T-helper 17 cell (primary cell): ENCODE measurements at places on chromosomes 12 and 14.

- DNase-seq: no peak
Measured at GRCh38 chr14:80567905-80568536, 356.7 kb upstream of the DIO2 start.

DNA sequence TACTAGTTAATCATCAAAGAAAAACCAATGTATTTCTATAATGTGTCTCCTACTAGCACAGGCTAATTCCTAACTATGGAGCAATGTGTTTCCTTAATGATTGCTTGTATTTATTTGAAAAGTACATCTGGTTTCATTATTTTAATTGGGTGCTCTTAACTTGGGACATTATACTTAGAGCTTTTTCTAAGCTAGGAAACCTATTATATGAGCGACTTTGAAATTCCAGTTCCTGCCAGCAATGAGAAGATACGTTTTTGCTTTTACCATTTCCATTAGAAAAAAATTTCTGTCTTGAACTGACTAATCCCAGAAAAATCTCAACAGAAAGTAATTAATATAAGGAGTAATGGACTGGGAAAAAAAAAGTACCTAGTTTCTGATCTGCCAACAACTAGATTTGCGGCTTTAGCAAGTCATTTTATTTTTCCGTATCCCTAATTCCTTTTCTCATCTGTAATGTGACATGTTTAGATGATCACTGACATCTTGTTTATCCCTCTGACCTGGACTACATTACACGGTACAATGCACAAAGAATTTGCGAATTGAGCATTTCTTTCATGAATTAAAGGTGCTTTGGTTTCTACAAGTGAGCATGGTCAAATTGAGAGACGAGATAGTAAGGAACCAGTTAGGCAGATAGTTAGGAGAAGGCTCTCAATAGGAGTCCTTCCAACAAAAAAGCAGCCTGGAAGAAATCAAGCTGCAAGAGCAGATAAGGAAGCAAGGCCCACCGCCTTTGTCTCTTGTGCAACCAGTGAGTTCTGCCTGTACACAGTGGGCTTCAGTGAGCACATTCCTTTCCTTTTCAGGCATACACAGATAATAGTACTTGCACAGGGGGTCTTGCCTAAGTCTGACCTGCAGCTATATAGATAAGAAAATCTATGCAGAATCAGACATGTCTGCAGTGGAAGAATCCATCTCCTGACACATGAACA lies 1765.0 kb upstream of the FLRT2 start:
- DNase-seq: no peak

DNA sequence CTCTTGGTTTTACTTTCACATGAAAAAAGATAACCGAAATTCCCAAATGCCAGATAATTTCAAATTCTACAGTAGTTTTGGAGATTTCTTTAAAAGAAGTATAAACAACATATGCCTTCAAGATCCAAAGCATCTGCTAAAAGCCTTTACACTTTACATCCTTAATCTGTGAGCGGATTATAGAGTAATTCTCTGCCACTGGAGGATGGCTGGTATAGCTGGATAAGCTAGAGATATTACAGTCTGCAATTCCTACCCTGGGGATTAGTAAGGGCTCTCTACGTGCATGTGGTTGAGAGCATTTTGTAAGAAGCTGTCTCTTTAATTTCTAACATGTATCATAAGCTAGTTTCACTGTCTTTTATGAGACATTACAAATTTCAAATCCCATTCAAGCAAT lies 240.3 kb upstream of the HMGA2 start:
- no peak for DNase-seq

- DNase-seq: no peak
Measured at GRCh38 chr12:124296916-124297351, 2.0 kb downstream of the RFLNA start.

DNA sequence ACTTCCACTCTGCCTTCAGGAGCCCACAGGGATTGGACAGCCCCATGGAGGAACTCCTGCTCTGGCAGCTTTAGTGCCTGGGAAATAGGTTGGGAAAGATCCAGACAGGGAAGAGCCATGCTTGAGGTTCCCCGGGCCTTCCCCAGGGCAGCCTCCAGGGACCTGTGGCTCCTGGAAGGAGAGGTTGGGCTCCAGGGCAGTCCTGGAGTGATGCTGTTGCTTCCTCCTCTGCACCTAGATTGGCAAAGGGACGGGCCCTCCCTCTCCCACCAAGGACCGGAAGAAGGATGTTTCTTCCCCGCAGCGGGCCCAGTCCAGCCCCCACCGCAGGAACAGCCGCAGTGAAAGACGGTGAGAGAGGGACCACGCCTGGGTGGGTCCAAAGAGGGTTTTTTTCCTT lies 16.5 kb downstream of the VASH1 start:
- no peak for DNase-seq

DNA sequence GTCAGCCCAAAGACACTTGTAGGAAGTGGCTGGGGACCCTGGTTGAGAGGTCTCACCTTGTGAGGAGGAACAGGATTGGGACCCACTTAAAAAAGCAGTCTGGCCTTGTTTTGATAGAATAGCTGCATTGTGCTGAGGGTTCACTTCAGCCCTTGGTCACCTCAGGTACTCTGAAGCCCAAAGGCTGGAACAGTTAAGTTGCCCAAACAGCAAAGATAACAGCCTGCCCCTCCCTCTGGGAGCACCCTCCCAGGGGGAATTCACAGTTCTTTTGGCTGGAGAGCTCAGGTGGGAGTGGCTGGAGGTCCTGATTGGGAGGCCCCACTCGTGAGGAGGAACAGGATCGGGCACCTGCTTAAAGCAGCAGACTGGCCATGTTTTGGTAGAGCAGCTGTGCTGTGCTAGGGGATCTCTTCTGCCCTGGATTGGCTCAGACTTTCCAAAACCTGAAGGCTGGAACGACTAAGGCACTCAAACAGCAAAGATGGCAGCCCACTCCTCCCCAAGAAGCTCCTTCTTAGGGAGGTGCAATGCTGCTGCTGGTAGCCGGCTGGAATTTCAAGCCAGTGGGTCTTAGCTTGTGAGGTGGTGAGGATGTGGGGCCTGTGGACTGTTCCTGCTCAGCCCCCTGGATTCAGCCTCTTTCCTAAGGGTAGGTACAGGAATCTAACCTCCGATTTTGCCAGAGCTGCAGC lies 143.8 kb upstream of the SLC38A2 start:
- DNase-seq: no peak

DNA sequence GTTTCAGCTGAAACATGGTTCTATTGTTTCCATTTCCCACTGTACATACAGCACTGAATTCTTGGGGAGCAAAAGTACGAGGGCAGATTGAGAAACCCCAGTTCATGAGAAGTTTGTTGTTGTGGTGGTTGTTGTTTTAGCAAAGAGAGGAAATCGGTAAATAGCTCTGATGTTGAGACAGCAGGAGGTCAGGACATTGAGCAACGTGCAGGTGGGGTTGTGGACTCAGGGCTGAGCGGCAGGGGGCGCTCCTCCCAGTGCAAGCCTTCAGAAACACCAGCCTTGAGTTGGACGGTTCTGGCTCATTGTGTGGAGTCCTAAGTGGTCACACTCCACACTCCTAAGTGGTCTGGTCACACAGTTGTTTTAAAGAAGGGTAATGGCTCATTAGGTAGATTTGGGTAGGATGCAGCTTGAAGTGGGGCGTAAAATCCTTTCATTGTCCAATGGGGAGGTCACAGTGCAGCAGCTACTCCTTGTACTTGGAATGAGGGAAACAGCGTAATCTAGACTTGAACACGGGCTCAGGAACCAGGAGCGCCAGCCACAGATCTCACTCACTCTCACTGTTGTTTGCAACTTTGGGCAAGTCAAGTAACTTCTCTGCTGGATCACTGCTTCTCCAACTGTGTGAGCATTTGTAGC lies 14.5 kb upstream of the PWP1 start:
- no peak for DNase-seq
